RKO (cell line): ENCODE measurements at places on chromosomes 16 and 17.

- DNase-seq: no peak
Measured at GRCh38 chr16:49021136-49021535, 260.5 kb downstream of the CBLN1 start.

DNA sequence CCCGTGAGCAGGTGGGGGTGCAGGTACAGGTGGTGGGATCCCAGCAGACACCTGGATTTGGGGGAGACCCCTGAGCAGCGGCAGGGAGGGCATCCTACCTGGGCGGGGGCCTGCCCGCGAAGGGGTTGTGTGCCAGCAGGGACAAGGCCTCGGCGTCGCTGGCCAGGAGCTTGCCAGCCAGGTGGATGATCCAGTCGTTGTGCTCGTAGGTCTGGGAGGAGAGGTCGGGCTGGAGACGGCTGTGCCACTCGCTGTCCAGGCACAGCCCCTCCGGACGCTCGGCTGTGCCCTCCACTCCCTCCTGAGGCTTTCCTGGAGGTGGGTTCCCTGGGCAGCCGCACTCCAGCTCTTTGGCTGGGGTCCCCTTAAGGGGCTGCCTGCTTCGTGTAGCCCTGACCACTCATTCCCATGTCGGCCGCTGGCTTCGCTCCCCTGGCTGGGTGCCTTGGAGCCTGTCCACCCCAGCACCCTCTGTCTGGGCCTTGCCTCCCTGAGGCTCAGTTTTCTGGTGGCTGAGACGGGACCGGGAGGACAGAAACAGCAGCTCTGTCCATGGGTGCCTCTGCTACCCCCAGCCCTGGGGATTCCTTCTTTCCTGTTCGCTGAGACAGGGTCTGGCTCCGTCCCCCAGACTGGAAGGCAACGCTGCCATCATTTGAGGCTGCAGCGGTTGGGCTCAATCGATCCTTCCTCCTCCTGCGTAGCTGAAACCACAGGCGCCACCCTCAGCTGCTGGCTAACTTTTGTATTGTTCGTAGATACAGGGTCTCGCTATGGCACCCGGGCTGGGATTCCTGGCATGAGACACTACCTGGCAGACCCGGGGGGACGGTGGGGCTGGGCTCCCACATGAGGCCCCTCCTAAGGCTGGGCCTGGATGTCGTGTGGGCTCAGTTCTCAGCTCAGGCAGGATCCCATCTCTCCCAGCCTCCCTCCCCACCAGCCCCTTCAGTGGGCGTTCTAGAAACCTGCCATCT is 68.6 kb upstream of the GNG13 start:
- DNase-seq: no peak

DNA sequence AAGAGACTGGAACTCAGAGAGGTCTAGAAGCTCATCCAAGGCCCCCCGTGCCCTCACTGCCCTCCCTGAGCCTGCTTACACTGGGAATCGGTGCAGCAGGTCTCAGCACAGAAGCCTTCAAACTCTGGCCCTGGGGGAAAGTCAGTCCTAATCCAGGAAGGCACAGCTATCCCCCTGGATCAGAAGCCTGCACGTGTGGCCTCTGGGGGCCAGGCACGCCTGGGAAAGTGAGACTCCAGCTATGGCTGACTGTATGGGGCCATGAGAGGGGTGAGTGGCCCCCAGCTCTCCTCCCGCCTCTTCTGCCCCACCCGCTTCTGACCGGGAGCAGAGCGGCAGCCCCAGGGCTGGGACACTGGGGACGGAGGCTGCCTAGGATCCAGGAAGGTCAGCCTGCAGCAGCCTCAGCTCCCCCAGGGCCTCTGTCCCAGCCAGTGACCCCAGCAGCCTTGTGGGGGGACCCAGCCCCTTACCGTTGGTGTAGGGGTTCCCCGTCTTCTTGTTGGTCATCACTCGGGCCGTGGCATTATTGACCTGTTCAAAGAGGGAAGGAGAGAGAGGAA is 26.6 kb downstream of the ENGASE start:
- DNase-seq: no peak

DNA sequence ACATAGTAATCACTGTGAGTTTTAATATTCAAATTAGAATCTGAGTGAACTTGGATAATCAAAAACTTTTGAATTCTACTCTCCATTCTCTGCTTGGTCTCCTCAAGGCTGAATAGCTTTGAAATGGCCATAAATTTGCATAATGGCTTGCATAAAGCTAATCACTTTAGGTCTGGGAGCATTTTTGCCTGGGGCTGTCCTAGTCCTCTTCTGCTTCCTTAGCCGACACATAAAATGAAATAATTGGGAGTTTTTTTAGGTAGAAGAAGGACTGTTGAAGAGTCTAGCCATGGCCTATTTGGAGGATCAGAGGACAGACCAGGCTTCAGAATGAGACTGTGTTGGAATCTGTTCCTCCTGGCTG is 91.4 kb upstream of the EEF2KMT start:
- no peak for DNase-seq

DNA sequence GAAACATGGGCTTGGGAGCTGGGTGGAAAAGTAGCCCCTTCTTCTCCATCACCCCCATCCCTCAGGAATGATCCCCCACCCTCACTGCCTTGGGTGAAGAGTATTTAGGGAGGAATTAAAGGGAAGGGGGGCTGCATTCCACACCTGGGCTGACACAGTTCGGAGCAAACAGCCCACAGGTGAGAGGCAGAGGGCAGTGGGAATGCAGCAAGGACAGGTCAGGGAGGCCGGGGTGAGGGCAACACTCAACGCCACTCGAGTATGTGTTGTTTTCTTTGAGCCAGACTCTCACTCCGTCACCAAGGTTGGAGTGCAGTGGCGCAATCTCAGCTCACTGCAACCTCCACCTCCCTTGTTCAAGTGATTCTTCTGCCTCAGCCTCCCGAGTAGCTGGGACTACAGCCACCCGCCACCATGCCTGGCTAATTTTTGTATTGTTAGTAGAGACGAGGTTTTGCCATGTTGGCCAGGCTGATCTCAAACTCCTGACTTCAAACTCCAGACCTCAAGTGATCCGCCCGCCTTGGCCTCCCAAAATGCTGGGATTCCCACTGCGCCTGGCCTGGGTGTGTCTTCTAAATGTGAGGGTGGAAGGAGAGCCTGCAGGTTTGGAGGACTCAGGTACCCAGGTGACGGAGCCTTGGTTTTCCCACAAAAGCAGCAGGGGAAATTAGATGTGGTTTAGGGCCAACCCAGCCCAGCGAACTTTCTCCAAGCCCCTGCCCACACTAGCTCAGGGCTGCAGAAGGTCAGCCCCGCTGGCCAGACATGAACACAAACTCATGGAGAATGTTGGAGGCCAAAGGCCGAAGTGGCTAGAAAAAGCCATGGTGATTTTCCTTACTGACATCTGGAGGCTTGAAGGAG is 21.2 kb upstream of the ITGA3 start:
- DNase-seq: no peak

GRCh38 chr16:27960619-27961295 is 102.8 kb downstream of the GSG1L start:
- no peak for DNase-seq

DNA sequence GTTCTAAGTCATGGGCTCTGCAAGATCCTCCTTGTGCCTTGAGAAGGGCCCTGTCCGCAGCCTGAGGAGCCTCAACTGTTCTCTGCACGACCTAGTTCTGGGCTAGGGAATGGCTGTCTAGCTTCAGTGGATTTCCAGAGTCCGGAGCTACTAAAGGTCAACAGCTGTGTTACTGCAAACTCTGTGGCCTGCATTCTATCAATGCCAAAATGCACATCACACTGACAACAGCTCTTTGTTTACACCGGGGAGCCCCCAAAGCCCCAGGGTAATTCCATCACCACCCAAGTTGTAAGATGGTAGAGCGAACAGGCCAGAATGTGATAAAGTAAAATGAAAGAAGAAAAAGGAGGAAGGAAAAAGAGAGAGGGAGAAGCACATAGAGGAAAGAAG is 610.2 kb downstream of the MAF start:
- no peak for DNase-seq

DNA sequence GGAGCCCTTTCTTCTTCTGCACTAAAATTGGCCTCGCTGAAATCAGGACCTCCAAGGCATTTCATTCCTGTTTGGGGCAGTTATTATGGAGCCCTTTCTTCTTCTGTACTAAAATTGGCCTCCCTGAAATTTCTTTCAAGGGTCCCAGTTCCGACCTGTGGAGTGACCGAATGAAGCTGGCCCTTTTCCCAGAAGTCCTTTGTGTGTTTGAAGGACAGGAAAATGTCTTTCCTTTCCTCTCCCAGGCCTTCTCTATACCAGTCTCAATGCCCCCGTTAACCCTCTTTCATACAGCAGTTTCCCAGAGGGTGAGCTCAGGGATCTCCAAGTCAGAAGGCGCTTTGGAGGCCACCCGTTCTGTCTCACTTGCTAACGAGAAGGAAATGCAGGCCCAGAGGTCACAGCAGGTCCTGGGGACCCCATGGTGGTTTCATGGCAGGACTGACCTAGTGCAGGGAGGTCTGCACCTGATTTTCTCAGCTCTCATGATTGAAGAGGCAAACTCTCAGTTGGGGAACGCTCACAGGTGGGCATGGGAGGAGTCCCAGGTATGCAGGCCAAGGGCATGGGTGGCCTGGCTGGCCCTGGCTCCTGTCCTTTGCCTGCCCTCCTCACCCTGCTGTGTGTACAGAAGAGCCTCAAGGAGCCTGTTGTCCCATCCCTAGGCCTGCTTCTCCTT is 37.1 kb upstream of the DOC2B start:
- no peak for DNase-seq

DNA sequence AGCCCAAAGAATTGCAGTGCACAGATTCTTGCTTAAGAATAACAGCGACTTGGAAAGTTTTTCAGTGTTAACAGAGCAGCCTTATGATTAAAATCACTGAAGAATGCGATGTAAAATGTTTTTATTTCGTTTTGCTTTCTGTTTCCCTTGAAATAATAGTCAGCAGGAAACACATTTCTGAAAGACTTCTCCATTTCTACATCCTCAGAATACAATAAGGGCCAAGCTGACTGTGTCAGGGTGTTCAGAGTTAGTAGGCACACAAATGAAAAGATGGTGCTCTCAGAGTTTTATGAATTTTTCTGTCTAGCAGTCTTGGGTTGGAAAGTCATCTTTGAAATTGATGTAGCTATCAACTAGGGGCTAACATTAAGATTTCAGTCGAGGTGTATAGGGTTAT is 582.9 kb upstream of the RBFOX1 start:
- DNase-seq: no peak

- no peak for DNase-seq
Measured at GRCh38 chr16:89869911-89870310, 3.5 kb upstream of the TCF25 start.

DNA sequence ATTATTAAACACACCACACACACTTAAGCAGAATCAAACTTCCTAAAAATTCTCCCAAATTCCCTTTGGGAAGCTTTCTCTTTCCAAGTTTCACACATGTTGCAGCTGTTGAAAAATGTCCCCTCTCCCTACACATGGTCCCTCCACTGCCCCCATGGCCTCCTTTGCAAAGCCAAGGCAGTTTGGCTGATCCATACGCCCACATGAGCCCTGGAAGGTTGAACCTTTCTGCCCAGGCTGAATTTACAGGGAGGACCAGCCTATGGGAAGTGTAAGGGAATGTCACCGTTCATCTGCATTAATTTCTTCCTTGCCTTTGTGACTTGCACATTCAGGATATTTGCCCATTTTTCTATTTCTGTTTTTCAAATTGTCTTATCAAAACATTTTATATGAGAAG is 31.1 kb upstream of the SHISA6 start:
- no peak for DNase-seq

GRCh38 chr17:34414339-34414738 is 51.3 kb upstream of the CCL1 start:
- DNase-seq: no peak

- DNase-seq: no peak
Measured at GRCh38 chr17:77423589-77424451, 283.1 kb downstream of the SEC14L1 start.

- DNase-seq: no peak
Measured at GRCh38 chr17:80851277-80851925, 140.2 kb upstream of the CHMP6 start.

- no peak for DNase-seq
Measured at GRCh38 chr16:25224731-25225319, 8.1 kb downstream of the AQP8 start.

GRCh38 chr17:70857351-70857750 is 688.0 kb downstream of the KCNJ2 start:
- no peak for DNase-seq

GRCh38 chr17:40443196-40443987 is at the start of gene IGFBP4:
Gene IGFBP4, plus strand, starts transcription at chr17:40443450. Its CDS starts 286 bp downstream, at chr17:40443736.
- no peak for DNase-seq

- DNase-seq: no peak
Measured at GRCh38 chr17:32508926-32509325, 22.1 kb downstream of the CDK5R1 start.

DNA sequence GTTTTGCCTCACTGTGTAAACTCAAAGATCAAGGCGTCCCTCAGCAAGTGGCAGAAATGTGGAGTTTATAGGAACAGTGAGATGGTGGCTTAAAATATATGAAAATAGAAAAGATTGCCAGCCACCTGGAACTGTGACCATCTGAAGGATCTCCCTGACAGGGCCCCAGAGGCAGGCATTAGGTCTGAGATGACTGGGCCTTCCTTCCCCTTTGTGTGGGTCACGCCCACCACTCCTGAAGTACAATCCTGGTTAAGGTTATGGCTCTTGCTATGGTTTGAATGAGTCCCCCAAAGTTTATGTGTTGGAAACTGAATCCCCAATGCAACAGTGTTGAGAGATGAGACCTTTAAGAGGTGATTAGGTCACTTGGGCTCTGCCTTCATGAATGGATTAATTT is 6.4 kb downstream of the ST6GALNAC2 start:
- no peak for DNase-seq

- no peak for DNase-seq
Measured at GRCh38 chr16:78216166-78216745, 116.8 kb downstream of the WWOX start.

GRCh38 chr17:4120332-4120731 is 22.5 kb downstream of the ZZEF1 start:
- no peak for DNase-seq

DNA sequence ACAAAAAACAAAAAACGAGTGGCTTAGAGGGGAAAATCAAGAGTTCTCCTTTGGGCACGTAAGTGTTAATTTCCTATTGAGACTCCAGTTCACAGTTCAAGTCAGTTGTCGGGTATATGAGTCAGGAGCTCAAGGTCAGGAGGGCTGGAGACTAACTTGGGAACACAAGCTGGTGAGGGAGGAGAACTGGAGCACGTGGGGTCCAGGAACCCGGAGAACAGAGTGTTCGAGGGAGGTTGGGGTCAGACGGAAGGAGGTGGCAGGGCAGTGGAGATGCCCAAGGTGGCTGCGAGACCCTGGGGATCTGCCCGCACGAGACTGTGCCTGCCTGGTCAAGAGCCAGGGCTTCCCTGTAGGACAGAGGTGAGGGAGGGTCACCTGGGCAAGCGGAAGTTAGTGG is 12.0 kb downstream of the ALDH3A1 start:
- no peak for DNase-seq

DNA sequence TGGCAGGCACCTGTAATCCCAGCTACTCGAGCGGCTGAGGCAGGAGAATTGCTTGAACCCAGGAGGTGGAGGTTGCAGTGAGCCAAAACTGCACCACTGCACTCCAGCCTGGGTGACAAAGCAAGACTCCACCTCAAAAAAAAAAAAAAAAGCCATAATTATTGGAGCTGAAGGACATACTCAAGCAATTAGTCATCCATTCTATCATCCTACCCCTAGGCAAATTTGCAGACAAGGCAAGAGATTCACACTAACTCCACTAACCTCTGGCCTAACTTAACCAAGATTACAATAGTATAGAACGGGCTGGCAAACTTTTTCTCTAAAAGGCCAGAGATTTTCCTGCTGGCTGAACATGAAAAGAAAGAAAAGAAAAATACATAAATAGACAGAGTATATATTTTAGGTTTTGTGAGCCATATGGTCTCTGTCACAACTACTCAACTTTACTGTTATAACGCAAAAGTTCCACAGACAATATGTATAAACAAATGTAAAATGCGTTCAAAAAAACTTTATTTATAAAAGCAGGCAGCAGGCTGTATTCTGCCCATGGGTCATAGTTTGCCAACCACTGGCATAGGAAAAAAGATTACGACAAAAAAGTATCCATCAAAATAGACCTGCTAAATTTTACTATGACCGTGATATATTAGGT is 29.7 kb downstream of the BRIP1 start:
- DNase-seq: peak; percentile 73
